ENCODE measurements at places on chromosomes 2 and 18.

- no peak for DNase-seq
These were observed 221.9 kb downstream of the PIEZO2 start for GRCh38 chr18:10927286-10927992.

GRCh38 chr2:150207979-150208378 is 279.5 kb downstream of the RND3 start:
- no peak for DNase-seq

DNA sequence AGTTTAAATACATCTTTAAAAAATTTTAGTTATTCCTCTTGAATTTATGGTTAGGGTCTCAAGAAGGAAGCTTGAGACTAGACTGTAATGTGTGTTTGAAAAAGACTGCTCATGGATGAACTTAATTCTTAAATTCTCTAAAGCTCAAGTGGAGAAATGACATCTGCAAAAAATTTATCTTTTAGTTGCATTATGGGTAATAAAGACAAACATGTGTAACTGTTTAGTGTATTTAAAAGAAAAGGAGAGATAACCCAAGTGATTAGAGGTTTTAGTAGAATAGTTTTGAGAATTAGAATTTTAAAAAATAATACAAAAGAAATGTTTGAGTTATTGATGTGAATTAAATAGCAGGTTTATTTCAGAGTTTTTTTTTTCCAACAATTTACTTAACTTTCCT is 36.7 kb downstream of the GALNT1 start:
- DNase-seq, result no peak

- no peak for DNase-seq
These were observed 264.8 kb downstream of the C1D start for GRCh38 chr2:67797801-67798540.

- DNase-seq, result no peak
These were observed 88.7 kb upstream of the CXCR4 start for GRCh38 chr2:136206613-136207012.

DNA sequence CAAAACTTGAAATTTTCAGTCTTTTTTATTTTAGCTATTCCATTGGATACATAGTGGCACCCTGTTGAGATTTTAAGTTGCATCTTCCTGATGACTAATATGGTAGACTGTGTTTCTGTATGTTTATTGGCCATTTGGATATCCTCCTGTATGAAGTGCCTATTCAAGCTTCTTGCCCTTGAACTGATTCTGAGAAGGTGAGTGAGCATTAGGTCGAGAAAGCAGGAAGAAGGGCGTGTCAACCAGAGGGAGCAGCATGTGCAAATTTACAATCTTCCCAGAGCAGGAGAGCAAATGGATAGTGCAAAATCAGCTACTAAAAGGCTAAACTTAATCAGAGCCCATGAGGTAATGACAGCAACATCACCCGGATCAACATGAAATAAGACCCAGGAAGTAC is 8.6 kb downstream of the INPP1 start:
- DNase-seq, result no peak

- DNase-seq, result no peak
These were observed 988.2 kb upstream of the CHAC2 start for GRCh38 chr2:52779446-52779845.

GRCh38 chr2:8118940-8119781 is 562.7 kb upstream of the ID2 start:
- DNase-seq, result no peak

DNA sequence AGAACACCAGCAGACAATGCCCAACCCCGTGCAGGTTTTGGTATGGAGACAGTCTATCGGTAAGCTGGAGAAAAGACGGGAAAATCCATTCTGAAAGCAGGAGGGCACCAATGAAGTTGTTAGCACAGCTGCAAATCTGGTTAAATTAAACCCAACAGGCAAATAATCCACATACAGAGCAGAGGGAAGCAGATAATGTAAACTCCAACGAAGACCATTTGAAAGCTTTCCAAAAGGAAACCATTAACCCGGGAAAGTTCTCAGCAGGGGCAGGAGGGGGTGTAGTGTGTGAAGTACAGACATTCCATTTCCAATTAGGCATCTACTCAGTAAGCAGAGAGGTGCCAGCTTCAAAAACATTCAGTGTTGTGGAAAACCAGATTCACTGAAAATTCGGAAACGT is 10.3 kb downstream of the EDAR start:
- no peak for DNase-seq

- no peak for DNase-seq
These were observed 29.8 kb upstream of the SLC4A10 start for GRCh38 chr2:161594445-161594844.

- no peak for DNase-seq
These were observed 705.4 kb upstream of the RAB6C start for GRCh38 chr2:129274038-129274415.

- no peak for DNase-seq
These were observed 58.8 kb downstream of the ST6GAL2 start for GRCh38 chr2:106827158-106827557.

DNA sequence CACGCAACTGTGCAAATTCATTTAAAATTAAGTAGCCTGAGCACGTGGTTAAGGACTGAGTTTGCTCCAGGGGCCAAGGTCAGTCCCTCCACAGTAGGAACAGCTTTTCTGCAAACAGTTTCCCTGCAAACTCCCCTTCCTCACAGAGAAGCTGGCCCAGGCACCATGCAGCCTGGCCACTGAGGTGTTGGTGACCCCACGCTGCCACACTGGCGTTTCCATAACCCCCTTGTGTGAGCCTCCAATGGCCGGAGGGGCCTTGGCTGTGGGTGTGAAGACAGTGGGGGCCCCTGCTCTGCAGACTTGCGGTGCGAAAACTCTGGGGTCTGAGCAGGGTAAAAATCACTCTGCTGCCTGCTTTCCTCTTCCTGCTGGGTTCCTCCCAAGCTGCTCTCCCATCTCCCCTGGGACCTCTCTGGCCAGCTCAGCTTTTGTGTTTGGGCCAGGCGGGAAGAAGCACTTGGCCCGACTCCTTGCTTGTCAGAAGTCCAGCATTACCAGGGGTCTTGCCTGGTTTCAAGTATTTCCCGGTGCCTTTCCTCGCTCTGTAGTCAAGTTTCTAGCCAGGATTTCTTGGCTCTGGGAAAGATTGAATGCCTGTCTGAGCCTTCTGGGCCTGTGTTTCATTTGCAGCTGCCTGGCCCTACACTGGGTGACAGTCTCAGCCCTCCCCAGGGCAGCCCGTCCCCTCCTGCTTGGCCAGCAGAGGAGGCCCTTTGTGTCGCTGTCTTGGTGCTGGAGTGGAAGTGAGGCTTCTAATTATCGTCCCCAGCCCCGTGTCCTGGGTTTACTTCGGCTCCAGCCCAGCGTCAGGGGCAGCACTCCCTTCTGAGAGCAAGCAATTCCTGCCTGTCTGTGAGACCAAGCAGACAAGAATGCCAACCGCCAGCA is 131.4 kb upstream of the SLC1A4 start:
- DNase-seq, result no peak

GRCh38 chr18:44709307-44710126 is 28.8 kb downstream of the SETBP1 start:
- peak; percentile 74 for DNase-seq

- no peak for DNase-seq
These were observed 63.2 kb upstream of the COPS8 start for GRCh38 chr2:237022533-237022932.

DNA sequence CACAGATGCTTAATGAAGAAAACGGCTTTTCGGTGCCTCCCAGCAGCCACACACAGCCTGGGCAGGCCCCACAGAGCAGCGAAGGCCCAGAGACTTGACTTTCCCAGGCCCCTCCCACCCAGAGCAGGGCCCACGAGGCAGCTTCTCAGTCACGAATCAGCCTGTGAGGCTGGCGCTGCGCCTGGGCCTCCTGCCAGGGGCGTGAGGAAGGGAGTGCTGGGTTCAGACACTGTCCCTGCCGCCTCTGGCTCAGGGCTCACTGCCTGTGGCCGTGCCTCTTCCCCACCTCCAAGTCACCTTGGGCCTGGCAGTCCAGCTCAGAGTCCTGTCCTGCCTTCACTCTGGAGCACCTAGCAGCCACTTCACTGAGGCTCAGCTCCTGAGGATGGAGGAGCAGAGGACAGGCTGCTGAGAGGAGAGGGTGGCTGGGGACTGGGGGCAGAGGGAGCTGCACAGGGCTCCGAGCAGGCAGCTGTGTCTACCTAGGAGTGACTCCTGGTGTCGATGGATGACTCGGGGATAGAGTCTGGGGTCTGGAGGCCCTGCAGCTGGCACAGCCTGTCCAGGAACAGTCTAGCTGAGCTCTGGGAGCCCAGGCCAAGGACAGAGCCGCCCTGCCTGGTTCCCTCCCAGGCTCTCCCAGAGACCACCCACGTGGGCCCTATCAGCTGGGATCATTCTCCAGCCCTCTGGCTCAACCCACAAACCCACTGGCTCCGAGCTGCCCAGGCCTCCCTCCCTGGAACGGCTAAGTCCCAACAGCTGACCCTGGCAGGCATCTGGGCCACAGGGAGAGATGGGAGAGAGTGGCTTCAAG is 36.4 kb upstream of the FOSL2 start:
- peak; percentile 87 for DNase-seq

DNA sequence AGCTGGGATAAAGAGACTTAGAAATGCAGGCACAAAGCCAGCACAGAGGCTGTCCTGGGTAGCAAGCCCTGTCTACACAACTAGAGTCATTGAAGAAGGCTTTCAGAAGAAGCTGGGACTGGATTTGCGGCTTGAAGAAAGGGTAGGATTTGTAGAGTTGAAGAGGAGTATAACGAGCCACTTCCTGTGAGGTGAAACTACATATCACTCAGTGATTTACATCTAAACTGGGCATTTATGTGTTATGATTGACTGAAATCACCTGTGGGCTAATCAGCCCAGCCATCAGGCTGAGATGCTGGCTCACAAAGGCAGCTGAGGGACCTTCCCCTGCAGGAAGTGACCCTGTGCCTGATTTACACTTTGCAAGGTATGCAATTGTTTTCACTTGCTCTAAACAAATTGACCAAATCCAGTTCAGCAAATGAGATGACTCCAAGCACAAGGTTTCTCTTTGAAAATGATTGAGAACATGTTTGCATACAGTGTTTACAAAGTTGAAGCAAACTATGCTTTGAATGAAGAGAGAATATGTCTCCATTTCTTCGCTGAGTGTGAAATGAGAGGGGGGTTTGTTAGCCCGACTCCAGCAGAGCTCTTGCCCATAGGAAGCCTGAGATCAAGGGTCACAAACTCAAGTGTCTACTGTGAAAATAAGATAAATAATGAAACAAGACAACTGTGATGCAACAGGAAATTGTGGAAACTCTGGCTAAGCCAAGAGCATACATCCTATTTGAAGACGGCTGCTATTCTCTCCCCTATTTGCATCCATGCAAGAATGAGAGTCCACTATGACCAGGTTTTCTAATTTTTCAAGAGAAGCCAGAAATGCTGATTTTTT is 69.3 kb upstream of the HK2 start:
- DNase-seq, result no peak
